ENCODE measurements at places on chromosomes 2 and 18. TPM values are rescaled to one million over a fixed set of nuclear protein-coding genes. Genes with fewer than 3 reads are reported as not detected.

The ADAM23 gene
- 0.07 TPM for total RNA-seq

The OTOS gene
- total RNA-seq: not detected

The MYCN gene
- total RNA-seq: not detected

The SLC23A3 gene
- 2.8 TPM for total RNA-seq

The GALNT14 gene
- total RNA-seq: 0.59 TPM

The CCL20 gene
- total RNA-seq: 5.3 TPM

The BMP10 gene
- total RNA-seq: not detected

The TPO gene
- total RNA-seq: not detected

The TMEM18 gene
- 27.0 TPM for total RNA-seq

The SAG gene
- 0.05 TPM for total RNA-seq

The DOK6 gene
- not detected for total RNA-seq

The CREG2 gene
- not detected for total RNA-seq

The PFN4 gene
- not detected for total RNA-seq

The CXXC1 gene
- total RNA-seq: 88.9 TPM

The CROCC2 gene
- total RNA-seq: not detected

The PSMA8 gene
- total RNA-seq: 0.73 TPM

The UPP2 gene
- total RNA-seq: not detected

The FBXO15 gene
- total RNA-seq: 1.2 TPM

The KRTCAP3 gene
- total RNA-seq: 8.3 TPM

The ALPP gene
- 0.16 TPM for total RNA-seq

The MYL1 gene
- total RNA-seq: not detected

The MROH2A gene
- total RNA-seq: not detected

The SOWAHC gene
- total RNA-seq: 0.34 TPM

The LRRTM1 gene
- not detected for total RNA-seq

The FASTKD1 gene
- total RNA-seq: 63.3 TPM

The CFAP210 gene
- total RNA-seq: not detected

The HTR2B gene
- not detected for total RNA-seq

The FHOD3 gene
- total RNA-seq: not detected

The CIB4 gene
- not detected for total RNA-seq

The DSG1 gene
- total RNA-seq: not detected

The UGT1A4 gene
- total RNA-seq: not detected

The ROCK2 gene
- 15.4 TPM for total RNA-seq

The HOXD13 gene
- total RNA-seq: not detected

The CFAP65 gene
- not detected for total RNA-seq

The GPR45 gene
- total RNA-seq: not detected

The SATB2 gene
- 0.21 TPM for total RNA-seq

The DES gene
- total RNA-seq: not detected

The SERPINB2 gene
- total RNA-seq: not detected

The KCNJ13 gene
- total RNA-seq: not detected

The LINC00305 gene
- total RNA-seq: not detected

The REG1B gene
- not detected for total RNA-seq

The MAPK4 gene
- not detected for total RNA-seq

The ST3GAL5 gene
- total RNA-seq: 8.9 TPM

The RBKS gene
- 12.1 TPM for total RNA-seq

The DNAJC5G gene
- not detected for total RNA-seq

The MAP4K3 gene
- 16.1 TPM for total RNA-seq

The IL1R1 gene
- 6.9 TPM for total RNA-seq

The ALKAL2 gene
- 0.95 TPM for total RNA-seq

The CNGA3 gene
- total RNA-seq: not detected

The SLC14A1 gene
- 0.14 TPM for total RNA-seq

The GRHL1 gene
- 0.59 TPM for total RNA-seq

The PPP4R1 gene
- 22.6 TPM for total RNA-seq

The SH2D6 gene
- total RNA-seq: 2.5 TPM

Data from activated naive CD4-positive, alpha-beta T cell treated with anti-CD3 and anti-CD28 coated beads, Interleukin-2, amount 50 U/mL, for 72 hours (primary cell).